ENCODE measurements at places on chromosomes 13 and 19. TPM values are rescaled to one million over a fixed set of nuclear protein-coding genes. Genes with fewer than 3 reads are reported as not detected.

DNA sequence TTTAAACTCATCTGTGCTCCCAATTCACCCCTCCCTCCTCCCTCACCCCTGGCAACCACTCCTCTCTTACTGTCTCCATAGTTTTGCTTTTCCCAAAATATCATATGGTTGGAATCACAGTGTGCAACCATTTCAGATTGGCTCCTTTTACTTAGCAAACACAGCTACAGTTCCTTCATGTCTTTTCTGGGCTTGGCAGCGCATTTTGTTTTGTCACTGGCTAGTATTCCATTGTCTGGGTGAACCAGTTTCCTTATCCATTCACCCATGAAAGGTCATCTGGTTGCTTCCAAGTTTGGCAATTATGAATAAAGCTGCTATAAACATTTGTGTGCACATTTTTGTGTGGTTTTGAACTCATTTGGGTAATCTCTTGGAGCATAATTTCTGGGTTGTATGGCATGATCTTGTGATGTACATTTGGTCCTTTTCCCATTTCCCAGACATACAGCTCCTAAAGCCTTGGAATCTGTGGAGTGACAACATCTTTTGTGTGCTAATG lies 23.9 kb upstream of the GAS6 start:
- H3K27ac ChIP-seq: no peak overlapping the region
- H3K4me1 ChIP-seq: no peaks in the 10 kb centered on the region
- no peak overlapping the region for H3K4me3 ChIP-seq
- H3K36me3 ChIP-seq: no peaks in the 10 kb centered on the region
- H3K27me3 ChIP-seq: no peaks in the 10 kb centered on the region

DNA sequence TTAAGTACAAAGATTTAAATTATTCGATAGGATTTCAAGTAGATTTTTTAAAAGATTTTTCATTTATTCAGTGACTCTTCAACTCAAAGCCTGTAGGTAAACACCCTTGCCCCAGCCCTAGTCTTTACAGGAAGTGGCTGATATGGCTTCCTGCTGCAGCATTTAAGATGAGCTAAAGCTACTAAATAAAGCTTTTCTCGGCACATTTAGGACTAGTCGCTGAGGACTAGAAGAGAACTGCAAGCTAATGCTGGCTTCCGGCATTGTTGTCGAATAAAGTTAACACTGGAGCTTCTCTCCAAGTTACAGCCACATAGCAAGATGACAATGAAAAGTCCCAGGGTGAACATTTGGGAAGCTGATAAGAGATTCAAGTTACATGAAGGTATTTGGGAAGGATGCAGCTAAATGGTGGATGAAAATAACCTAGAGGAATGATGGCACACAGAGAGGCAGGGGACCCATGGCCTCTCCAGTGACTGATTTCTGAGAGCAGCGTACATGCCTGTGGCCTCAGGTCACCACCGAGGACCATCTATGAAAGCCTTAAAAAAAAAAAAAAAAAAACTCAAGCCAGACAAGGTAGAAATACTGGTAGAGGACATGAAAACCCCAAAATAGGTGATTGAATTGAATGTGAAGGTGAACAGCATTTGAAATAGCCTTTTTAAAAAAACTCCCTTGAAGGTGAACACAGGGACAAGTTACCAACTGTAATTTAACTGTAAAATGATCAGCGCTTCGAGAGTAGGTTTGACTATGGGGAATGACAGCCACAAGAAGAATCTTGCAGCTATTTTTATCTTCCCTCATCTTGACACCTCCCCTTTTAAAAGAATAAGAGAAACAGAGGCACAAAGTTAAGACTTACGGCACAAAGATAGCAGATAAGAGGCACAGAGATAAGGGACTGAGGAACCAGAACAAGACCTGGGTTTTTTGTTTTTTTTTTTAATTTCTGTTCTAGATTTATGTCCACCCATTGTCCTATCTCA lies 155.4 kb downstream of the DCT start:
- peaks cover 8% of the 10 kb centered on the region for H3K4me1 ChIP-seq
- no peaks in the 10 kb centered on the region for H3K36me3 ChIP-seq
- H3K4me3 ChIP-seq: no peak overlapping the region
- no peak for DNase-seq

- H3K27ac ChIP-seq: no peak overlapping the region
- no peaks in the 10 kb centered on the region for H3K4me1 ChIP-seq
- H3K27me3 ChIP-seq: no peaks in the 10 kb centered on the region
- H3K36me3 ChIP-seq: no peaks in the 10 kb centered on the region
- peak; percentile 38 for DNase-seq
Observed at GRCh38 chr19:7010722-7011593, 10.3 kb downstream of the MBD3L2B start.

DNA sequence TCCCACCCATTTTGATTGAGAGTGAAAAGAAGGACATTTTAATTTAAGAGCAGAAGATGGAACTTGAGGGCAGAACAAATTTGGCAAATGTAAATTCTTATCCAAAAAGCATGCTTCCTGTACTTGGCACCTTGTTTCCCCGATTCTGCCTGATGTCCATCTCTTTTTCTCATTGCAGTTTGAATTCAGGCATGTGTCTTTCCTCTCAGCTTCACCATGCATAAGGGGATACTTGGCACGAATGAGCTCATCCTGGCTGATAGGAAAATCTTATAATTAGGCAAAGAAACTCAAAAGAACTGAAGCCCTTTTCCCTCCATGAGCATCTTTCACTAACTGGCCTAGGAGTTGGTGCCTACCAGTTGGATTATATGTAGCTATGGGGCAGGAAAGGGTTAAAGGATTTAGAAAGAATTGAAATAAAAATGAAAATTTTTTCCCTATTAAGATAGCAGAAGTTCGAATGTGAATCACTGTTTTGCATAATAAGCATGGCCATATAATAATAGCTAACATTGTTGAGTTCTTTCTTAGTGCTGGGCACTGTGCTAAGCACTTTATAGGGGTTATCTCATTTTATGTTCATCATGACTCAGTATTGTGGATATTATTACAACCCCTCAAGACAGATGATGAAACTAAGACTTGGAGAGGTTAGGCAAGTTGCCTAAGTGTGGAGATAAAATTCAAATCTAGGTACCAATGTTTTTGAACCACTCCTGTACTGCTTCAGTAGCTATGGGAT lies 386.6 kb downstream of the KCNRG start:
- no peak overlapping the region for H3K27ac ChIP-seq
- DNase-seq: no peak
- no peak overlapping the region for H3K4me3 ChIP-seq
- no peaks in the 10 kb centered on the region for H3K36me3 ChIP-seq
- H3K27me3 ChIP-seq: no peaks in the 10 kb centered on the region
- H3K4me1 ChIP-seq: peaks cover 20% of the 10 kb centered on the region

DNA sequence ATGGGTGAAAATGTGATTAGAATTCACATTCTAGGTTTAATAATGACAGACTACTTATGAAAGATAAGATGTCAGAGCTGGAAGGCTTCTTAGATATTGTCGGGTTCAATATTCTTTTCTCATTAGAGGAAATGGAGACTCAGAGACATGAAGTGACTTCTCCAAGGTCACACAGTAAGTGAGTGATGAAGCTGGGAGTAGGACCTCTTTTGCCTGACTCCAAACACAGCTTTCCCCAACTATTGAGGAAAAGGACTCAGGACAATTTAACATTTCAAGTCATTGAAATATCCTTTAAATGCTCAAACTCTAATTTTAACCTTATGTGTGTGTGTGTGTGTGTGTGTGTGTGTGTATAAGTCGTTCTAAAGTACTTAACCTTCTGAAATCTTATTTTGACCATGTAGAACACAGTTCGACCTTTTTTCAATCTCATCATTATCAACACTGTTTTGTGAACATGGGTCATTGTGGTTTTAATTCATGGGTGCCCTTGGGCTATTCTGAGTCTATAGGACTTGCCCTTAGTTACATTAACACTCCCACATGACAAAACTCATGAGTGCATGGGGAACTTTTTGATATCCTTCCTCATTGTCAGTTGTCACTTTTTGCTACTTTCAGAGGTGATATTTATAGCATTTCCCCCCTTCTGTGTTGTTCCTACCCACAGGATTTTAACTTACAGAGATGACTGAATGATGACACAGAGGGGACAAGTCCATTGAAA lies 53.0 kb downstream of the LRCH1 start:
- H3K4me3 ChIP-seq: no peak overlapping the region
- peak overlapping the region; percentile 6 for H3K27ac ChIP-seq
- no peaks in the 10 kb centered on the region for H3K4me1 ChIP-seq
- no peaks in the 10 kb centered on the region for H3K36me3 ChIP-seq

- H3K27ac ChIP-seq: no peak overlapping the region
- no peaks in the 10 kb centered on the region for H3K4me1 ChIP-seq
- H3K27me3 ChIP-seq: no peaks in the 10 kb centered on the region
- no peaks in the 10 kb centered on the region for H3K36me3 ChIP-seq
Observed at GRCh38 chr13:67662997-67663396, 432.9 kb upstream of the PCDH9 start.

- no peak overlapping the region for H3K4me3 ChIP-seq
- no peaks in the 10 kb centered on the region for H3K27me3 ChIP-seq
- H3K4me1 ChIP-seq: no peaks in the 10 kb centered on the region
- no peak overlapping the region for H3K27ac ChIP-seq
- H3K36me3 ChIP-seq: no peaks in the 10 kb centered on the region
Observed at GRCh38 chr19:36059180-36059910, 4.6 kb downstream of the WDR62 start.

GRCh38 chr13:95624020-95624419 lies 20.5 kb downstream of the DZIP1 start:
- no peak overlapping the region for H3K4me3 ChIP-seq
- no peaks in the 10 kb centered on the region for H3K4me1 ChIP-seq
- DNase-seq: no peak
- no peaks in the 10 kb centered on the region for H3K36me3 ChIP-seq

- H3K4me1 ChIP-seq: no peaks in the 10 kb centered on the region
- H3K4me3 ChIP-seq: no peak overlapping the region
- H3K27ac ChIP-seq: peak overlapping the region; percentile 94
- H3K27me3 ChIP-seq: no peaks in the 10 kb centered on the region
Observed at GRCh38 chr19:29671393-29672160, 6.3 kb downstream of the PLEKHF1 start.

DNA sequence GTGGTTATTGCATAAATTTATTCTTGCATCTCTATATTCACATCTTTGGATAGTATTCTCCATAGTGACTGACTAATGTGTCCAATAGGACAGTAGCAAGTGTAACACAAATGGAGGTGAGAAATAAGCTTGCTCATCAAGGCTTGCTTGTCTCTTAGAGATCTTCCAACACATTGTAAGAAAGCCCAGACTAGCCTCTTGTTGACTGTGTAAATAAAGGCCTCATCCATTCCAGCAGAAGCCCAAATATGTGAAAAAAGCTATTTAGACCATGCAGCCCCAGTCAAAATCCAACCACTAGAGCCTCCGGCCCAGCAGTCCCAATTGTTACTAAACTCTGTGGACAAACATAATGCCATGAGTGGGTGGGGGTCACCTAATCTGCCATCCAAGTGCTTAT lies 2.7 kb upstream of the ZNF615 start:
- H3K36me3 ChIP-seq: peaks cover 18% of the 10 kb centered on the region
- no peak for DNase-seq
- H3K27ac ChIP-seq: no peak overlapping the region
- no peak overlapping the region for H3K4me3 ChIP-seq

DNA sequence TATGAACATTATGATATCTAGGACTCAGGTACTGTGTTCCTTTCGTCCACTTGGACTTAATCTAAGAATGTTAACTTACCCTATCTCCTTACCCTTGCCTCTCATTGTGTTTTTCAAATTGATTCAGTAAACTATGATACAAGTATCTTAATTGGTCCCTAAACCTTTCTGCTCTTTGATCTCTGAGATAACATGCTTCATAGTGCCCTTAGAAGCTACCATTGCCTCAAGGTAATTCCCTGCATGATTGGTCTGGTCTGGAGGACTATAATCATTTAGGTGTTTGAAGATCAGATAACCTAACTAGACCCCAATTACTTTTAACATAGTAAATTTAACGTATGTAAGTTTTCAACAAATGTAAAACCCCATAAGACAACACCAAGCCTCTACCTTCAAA lies 169.9 kb upstream of the NBEA start:
- H3K4me1 ChIP-seq: no peaks in the 10 kb centered on the region
- DNase-seq: no peak
- no peak overlapping the region for H3K4me3 ChIP-seq

- no peaks in the 10 kb centered on the region for H3K27me3 ChIP-seq
- H3K36me3 ChIP-seq: no peaks in the 10 kb centered on the region
- H3K4me1 ChIP-seq: no peaks in the 10 kb centered on the region
- no peak overlapping the region for H3K4me3 ChIP-seq
- DNase-seq: no peak
Observed at GRCh38 chr19:4352701-4353121, 9.3 kb downstream of the MPND start.

- H3K4me3 ChIP-seq: no peak overlapping the region
- DNase-seq: no peak
- no peaks in the 10 kb centered on the region for H3K36me3 ChIP-seq
- H3K27me3 ChIP-seq: no peaks in the 10 kb centered on the region
- H3K27ac ChIP-seq: no peak overlapping the region
Observed at GRCh38 chr13:50209631-50210030, 194.4 kb downstream of the KCNRG start.

- H3K27ac ChIP-seq: no peak overlapping the region
- no peaks in the 10 kb centered on the region for H3K27me3 ChIP-seq
- H3K36me3 ChIP-seq: no peaks in the 10 kb centered on the region
- H3K4me3 ChIP-seq: no peak overlapping the region
- H3K4me1 ChIP-seq: no peaks in the 10 kb centered on the region
- DNase-seq: no peak
Observed at GRCh38 chr13:99051768-99052455, 74.0 kb upstream of the DOCK9 start.

Gene RDH8
- not detected for total RNA-seq

Gene SIGLEC14
- total RNA-seq: 0.31 TPM

Gene ZNF728
- 4.1 TPM for total RNA-seq

Gene OR7D2
- not detected for total RNA-seq

Gene RFPL4A
- not detected for total RNA-seq

Gene KCNRG
- total RNA-seq: 1.6 TPM

Gene ZBTB32
- total RNA-seq: not detected
